GM04504 (cell line): ENCODE measurements at places on chromosomes 13 and 19.
A peak's percentile ranks its signal among the peaks of the same experiment; 100 is the strongest.

DNA sequence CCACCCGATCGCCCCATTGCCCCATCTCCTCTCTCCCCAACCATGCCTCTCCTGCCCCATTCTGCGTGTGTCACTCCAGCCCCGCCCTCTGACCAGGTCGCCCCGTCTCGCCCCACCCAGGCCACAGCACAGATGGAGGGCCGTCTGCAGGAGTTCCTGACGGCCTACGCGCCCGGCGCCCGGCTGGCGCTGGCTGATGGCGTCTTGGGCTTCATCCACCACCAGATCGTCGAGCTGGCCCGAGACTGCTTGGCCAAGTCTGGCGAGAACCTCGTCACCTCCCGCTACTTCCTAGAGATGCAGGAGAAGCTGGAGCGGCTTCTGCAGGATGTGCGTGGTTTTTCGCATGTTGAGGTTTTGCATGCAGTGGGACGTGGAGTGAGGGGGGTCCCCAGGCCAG is 26.2 kb downstream of the MAST3 start:
- no peak for DNase-seq

DNA sequence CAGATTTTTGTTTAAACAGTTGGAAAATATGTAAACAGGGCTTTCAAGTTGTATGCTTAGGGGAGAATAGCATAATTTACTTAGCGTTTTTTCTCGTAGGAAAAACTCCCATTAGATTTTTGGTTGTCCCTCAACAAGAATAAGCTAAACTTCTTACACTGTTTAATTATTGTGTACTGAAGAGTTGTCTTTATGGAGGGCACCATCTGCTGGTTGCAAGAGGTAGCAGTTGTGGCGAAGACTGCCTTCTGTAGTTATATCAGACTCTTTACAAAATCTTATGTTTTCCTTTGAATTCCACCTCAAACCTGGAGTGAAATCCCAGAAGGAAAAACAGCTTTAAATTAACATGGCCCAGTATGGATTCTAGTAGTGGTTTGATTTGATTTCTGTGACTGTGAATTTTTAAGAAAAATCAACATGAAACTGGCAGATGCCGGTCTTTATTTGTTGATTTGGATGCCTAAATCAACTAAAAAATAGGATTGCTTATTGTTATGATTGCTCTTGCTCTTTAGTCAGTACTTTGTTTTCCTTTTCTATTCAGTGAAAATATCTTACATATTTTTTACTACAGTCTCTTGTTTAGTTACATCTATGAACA is 53.4 kb downstream of the PDS5B start:
- DNase-seq: peak; percentile 38

DNA sequence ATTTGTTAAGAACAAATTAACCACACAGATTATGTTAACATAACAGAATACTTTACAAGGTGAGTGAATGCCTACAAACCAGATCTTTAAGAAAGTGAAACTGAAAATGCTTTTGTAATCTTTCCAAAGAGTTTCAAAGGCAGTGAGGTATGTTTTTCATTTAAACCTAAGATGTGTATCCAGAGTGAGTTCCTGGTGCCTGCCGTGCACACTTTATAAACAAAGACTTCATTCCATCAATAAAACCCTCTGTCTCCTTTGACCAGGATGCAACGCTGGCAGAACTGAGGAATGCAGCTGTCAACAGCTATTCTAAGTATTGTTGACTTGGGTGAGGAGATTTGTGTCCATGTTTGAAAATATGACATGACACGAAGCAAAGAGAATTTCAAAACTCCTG is 344.6 kb downstream of the DNAJC15 start:
- no peak for DNase-seq

DNA sequence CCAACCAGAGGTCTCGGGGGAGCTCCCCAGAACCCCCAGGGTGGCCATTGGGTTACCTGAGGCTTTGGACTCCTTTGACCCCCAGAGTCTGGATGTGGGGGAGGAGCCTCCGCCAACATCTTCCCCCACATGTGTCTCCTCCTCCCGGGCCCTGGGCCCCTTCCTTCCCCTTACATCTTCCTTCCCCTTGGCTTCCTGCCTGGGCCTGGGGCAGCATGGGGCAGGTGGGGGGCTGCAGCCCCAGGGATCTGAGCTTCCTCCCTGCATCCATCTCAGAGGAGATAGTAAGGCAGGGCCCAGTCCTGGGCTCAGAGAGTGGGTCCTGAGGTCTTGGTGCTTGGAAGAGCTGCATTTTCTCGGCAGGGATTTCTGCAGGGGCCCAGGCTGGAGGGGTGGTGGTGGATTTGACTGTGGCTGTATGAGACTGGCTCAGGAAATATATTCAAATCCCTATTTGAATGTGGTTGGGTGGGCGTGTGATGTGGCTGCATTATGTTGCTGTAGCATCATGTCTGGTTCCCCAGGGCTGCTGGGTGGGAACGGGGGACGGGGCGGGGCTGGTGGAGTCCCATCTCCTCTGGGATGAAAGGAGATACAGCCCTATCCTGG is 919 bp downstream of the VAV1 start:
- no peak for DNase-seq

- DNase-seq: no peak
These were observed 132.5 kb upstream of the ZNF91 start for GRCh38 chr19:23527797-23528196.

GRCh38 chr13:66391322-66391721 is 838.8 kb downstream of the PCDH9 start:
- DNase-seq: no peak

GRCh38 chr13:42878721-42879120 is 97.3 kb downstream of the FAM216B start:
- no peak for DNase-seq

DNA sequence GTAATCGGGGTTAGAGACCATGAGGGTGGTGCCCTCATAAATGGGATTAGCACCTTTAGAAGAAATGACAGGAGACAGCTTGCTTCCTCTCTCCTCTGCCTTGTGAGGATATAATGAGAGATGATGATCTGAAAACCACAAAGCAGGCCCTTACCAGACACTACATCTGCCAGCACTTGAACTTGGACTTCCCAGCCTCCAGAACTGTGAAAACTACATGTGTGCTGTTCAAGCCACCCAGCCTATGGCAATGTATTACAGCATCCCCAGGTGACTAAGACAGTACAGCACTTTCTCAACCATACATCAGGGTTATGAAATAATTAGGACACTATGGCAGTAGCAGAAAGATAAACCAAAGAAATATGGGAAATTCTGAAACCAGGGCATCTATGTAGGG is 7.4 kb downstream of the ZNF564 start:
- no peak for DNase-seq
